ENCODE measurements at places on chromosomes 16 and 17.

GRCh38 chr17:80529904-80530292 lies 14.7 kb upstream of the RPTOR start:
- no peak for DNase-seq

DNA sequence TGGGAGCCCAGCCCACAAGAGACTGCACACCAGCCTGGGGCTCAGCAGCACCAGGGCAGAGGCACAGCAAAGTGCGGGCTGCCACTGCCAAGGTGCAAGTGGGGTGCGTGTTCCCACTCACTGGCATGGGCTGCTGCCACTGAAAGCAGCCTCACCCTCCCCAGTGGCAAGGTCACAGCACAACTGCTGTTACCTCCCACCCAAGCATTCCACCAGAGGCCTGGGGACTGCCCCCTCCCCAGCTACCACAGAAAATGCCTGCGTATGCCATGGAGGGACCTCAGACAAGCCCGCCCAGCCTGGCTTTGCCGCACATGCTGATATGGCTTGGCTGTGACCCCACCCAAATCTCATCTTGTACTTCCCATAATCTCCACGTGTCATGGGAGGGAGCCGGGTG lies 33.1 kb downstream of the MEAK7 start:
- no peak for DNase-seq

DNA sequence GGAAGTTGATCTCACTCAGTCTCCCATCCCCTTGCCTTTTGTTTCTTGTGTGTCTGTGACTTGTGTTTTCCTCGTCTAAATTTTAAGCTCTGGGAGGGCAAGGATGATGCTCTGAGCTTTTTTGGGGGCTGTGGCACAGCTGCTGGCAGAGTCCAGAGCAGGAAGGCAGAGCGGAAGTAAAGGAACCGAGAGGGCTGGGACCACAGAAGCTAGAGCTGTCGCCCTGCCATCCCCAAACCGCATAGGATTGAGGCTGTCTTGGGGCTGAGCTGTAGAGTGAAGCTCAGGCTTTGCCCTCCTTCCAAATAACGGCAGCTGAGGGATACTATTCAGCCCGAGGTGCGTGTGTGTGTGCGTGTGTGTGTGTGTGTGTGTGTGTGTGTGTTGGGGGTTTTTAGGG lies 3.8 kb upstream of the DNAH2 start:
- no peak for DNase-seq

GRCh38 chr17:38542286-38542685 lies 63.5 kb downstream of the SRCIN1 start:
- no peak for DNase-seq

- no peak for DNase-seq
Observed at GRCh38 chr17:63042256-63042812, 76.3 kb downstream of the TANC2 start.

DNA sequence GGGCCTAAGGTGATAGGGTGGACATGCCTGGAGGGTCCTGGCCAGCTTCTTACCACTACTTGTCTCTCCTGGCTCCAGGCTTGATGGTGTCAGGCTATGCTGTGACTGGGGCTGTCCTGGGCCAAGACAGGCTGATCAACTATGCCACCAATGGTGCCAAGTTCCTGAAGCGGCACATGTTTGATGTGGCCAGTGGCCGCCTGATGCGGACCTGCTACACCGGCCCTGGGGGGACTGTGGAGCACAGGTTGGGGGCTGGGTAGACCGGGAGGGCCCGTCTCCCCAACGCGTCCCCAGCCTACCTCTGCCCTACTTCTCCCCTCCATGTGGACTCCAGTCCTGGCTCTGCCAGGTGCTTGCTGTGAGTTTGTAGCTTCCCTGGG lies 4.5 kb downstream of the SPATA20 start:
- DNase-seq = no peak

DNA sequence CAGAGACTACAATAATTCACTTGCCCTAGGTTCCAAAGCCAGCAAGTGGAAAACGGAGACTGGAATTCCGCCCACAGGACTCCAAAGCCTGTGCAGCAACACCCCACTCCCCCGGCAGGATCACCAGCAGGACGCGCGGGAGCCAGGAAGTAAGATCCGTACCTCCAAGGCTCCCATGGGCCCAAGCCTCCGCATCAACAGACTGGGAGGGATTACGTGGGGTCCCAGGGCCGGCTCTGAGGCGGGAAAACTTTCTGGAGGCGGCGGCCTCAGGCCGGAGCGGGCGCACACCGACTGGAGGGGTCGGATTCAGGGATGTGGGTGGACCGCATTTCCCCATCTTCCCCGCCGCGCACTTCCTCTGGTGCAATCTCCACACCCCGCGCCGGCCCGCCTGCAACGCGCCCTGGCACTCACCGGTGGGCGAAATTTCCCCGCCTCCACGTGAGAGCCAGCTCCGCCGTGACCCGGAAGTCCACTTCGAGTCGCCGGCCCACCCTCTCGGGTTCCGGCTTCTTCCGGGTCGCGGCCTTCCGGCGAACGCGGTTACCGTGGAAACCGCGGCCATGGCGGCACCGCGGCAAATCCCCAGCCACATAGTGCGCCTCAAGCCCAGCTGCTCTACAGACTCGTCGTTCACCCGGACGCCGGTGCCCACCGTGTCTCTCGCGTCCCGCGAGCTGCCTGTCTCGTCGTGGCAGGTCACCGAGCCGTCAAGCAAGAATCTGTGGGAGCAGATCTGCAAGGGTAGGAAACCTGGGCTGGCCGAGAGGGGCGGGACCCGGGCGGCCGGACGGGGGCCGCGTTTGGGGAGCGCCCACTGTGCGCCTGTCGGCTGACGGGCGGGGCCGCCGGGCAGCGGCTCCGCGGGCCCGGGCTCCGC lies at the start of the genes IQCK and KNOP1:
IQCK (plus strand) TSS at position 531 of the 883 bp plus-strand sequence; CDS start at position 567, 36 bp downstream.
KNOP1 (minus strand) TSS at position 487 of the 883 bp plus-strand sequence. CDS start 3,192 bp downstream, outside the sequence.
- peak; percentile 21 for DNase-seq

DNA sequence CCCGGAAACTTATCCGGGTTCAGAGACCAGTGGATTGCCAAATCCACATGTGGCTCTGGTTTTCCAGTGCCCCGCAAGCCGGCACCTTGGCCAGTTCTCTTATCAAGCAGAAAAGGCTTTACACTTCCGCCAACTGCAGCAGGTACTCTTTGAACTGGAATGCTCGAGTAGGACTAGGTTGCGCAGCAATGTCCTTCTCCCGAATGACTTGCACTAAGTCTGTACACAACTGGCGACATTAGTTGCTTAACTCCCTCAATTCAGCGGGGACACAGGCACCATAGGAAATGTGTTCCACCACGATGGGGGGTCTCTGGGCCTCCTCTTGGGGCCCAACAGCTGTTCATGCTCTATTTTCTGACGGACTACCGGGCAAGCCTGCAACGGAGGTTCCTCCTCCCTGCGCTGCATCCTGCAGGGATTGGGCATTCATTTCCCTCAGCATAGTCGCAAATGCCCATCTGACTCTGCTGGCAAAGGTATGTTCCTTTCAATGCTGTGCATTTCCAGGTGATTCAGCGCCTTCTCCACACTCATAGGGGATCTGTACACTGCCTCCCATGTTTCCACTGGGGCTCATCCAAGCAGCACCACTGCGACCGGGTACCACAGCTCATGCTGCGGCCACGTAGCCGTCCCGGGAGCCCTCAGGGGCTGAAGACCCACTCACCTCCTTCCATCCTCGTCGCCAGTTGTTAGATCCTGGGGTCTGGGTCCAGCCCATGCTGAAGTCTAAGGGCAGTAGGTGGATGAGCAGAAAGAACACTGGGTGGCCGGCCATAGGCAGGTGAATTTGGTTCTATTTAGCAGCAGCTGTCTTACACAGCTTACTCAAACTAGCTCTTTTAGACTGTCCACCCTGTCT lies 34.2 kb upstream of the APPBP2 start:
- no peak for DNase-seq

- DNase-seq = peak; percentile 26
Observed at GRCh38 chr17:50593321-50593720, 32.8 kb downstream of the CACNA1G start.

DNA sequence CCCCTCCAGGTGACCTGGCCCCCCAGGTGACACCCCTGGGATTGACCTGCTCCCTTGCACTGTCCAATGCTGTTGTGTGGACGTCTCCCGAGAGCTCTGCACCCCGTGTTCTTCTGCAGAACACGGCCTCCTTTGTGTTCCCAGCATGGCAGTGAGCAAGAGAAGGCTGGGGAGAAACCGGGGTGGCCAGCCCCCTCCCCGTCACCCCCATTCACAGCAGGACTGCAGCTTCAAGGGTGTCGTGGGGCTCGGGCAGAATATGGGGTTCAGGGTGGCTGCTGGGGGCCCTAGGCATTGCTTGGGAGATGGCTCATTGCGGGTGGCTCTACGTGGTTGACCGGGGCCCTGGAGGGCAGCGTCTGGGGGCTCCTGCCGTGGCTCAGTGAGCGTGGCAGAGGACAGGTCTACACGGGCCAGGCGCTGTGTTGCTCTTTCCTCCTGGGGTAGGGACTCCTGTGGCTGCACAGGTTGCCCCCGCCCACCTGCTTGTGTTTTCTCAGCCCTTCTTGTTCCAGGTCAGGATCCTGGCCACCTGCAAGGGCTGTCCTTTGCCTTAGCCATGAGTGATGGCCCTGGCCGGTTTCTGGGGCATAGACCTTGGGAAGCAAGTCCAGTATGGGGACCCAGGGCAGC lies 12.5 kb downstream of the GSE1 start:
- no peak for DNase-seq

GRCh38 chr16:52357711-52358110 lies 189.2 kb downstream of the TOX3 start:
- no peak for DNase-seq

- DNase-seq = no peak
Observed at GRCh38 chr16:4384509-4384942, 12.9 kb downstream of the VASN start.

- DNase-seq = no peak
Observed at GRCh38 chr16:53257001-53257400, 177.3 kb upstream of the RBL2 start.

- no peak for DNase-seq
Observed at GRCh38 chr17:4499431-4500190, 930 bp downstream of the SPNS2 start.

GRCh38 chr17:27771586-27771985 lies 28.7 kb downstream of the NOS2 start:
- no peak for DNase-seq

GRCh38 chr17:49835472-49835871 lies 12.4 kb downstream of the TAC4 start:
- no peak for DNase-seq

- DNase-seq = no peak
Observed at GRCh38 chr17:71349908-71350600, 770.8 kb upstream of the SOX9 start.

DNA sequence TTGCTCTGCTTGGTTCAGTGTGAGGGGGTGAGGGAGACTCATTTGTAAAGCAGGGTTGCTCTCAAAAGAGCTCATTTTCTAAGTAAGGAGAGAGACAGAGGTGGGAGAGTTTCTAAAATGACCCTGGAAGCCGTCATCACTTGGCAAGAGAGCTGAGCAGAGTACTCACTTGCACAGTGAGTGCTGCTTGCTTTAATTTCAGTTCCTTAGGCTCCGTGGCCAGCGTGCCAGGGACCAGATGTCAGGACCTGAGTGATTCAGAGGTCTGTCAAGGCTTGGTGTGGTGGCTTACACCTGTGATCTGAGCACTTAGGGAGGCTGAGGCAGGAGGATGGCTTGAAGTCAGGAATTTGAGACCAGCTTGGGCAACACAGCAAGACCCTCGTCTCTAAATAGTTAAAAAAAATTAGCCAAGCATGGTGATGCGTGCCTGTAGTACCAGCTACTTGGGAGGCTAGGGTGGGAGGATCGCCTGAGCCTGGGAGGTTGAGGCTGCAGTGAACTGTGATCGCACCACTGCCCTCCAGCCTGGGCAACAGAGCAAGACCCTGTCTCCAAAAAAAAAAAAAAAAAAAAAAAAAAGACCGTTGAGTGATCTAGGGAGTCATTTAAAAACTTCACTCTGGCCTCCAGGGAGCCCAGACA lies 10.7 kb downstream of the ZNF205 start:
- DNase-seq = no peak

DNA sequence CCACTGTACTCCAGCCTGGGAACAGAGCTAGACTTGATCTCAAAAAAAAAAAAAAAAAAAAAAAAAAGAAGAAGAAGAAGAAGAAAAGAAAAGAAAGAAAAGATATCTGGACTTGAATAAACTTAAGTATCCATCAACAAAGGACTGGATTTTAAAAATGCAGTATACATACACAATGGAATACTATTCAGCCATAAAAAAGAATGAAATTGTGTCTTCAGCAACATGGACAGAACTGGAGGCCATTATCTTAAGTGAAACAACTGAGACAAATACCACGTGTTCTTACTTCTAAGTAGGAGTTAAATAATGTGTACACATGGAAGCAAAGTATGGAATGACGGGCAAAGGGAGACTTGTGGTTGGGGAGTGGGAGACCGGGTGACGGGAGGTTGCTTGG lies 40.1 kb upstream of the MNT start:
- DNase-seq = no peak

DNA sequence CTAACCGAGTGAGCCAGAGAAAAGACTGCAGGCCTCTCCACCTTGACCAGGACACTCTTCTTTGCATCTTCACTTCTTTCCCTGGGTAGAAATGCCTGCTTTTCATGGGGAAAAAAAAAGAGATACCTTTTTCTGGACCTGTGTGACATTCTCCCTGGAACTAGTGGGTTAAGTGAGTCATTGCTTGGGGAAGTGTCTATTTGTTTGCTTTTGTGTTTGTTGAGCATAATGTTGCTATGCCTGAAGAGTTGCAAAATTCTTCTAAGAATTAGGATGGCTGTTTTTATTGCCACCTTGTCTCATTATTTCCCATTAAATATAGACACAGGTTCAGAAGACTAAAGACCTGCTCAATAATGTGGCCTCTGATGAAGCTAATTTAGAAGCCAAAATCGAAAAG lies 18.8 kb downstream of the CLUAP1 start:
- DNase-seq = no peak

- no peak for DNase-seq
Observed at GRCh38 chr16:76897816-76898215, 293.2 kb upstream of the MON1B start.

GRCh38 chr17:33260638-33261037 lies 32.5 kb downstream of the ASIC2 start:
- DNase-seq = no peak

DNA sequence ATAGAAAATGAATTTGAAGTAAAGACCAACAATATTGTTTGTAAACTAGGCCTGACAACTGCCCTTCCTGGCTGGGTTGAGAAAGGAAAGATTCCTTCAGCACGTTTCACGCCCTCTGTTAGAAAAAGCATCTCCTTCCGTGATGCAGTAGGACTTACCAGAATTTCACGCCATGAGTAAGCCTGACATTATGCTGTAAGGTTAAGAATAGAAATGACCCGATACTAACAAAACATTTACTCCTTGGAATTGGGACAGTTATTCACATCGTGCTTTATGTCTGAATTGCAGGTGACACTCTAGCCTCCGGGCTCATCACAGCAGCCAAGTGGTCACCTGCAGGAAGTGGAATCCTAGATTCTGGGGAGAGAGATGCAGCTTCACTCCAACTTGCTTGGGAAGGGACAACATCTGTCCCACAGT lies 17.5 kb downstream of the MARCHF10 start:
- no peak for DNase-seq

DNA sequence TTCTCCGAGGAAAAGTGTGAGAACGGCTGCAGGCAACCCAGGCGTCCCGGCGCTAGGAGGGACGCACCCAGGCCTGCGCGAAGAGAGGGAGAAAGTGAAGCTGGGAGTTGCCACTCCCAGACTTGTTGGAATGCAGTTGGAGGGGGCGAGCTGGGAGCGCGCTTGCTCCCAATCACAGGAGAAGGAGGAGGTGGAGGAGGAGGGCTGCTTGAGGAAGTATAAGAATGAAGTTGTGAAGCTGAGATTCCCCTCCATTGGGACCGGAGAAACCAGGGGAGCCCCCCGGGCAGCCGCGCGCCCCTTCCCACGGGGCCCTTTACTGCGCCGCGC lies at the start of gene ERBB2:
ERBB2 (plus strand) TSS at position 247 of the 330 bp plus-strand sequence. CDS start 175 bp downstream, outside the sequence.
- no peak for DNase-seq

Data from NCI-H1417 treated with DMSO at 0.1 percent for 48 hours (cell line).